ENCODE measurements at places on chromosomes 16 and 17. TPM values are rescaled to one million over a fixed set of nuclear protein-coding genes. Genes with fewer than 3 reads are reported as not detected.

Gene OTOA
- not detected for total RNA-seq

Gene TGFB1I1
- total RNA-seq = 115 TPM

DNA sequence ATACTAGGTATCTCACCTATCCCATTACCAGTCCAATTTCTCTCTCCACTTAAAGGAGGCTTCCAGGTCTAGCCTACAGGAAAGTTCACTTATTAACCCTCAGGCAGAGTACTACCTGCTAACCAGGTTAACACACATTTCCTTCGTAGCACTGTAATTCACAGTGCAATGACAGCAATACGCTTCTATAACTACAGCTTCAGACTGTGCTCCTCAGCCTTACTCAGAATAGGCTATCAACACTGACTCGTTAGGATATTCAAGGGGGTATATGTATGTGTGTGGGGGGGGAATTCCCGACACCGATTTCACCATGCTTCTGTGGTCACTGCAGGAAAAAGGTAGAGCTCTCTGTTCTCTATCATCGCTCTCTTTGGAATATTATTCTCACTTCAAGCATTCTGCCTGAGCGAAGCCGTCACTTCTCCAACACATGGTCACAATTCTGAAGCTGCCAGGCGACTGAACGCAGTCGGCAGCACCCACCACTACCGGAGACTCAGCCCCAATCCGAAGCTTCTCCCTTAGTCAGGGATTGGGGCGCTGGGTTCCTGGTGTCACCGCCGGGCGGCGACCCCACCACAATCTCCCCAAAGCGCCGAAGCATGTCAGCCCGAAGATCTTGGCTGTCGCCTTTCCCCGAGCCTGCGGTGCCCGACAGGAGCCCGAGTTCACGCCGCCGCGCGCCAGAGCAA is 618 bp downstream of the GGA3 start:
- DNase-seq = no peak

DNA sequence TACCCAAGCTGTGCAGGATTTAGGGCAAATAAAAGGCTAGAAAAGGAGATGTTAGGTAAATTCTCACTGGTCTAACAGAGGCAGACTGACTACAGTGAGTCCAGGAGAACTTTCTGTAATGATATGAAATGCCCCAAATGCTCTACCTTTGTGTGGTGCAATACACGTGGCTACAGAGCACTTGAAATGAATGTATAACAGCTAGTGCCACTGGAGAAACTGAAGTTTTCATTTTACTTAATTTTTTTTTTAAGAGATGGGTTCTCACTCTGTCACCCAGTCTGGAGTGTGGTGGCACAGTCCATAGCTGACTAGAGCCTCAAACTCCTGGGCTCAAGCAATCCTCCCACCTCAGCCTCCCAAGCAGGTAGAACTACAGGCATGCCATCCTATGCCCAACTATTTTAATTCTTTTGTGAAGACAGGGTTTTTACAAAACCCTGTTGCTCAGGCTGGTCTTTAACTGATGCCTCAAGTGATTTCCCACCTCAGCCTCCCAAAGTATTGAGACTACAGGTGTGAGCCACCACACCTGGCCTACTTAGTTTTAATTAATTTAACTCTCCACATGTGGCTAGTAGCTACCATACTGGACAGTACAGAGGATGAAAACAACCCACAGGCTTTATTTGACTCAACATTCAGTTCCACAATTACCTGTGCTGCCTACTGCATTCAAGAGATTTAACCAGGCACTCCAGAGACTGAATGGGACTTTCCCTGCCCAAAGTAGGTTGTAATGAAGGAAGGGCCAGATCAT is 84.8 kb upstream of the PLEKHM1 start:
- no peak for DNase-seq

Gene PRR11
- 86.3 TPM for total RNA-seq

GRCh38 chr17:58947411-58947810 is 159.3 kb downstream of the TRIM37 start:
- no peak for DNase-seq

DNA sequence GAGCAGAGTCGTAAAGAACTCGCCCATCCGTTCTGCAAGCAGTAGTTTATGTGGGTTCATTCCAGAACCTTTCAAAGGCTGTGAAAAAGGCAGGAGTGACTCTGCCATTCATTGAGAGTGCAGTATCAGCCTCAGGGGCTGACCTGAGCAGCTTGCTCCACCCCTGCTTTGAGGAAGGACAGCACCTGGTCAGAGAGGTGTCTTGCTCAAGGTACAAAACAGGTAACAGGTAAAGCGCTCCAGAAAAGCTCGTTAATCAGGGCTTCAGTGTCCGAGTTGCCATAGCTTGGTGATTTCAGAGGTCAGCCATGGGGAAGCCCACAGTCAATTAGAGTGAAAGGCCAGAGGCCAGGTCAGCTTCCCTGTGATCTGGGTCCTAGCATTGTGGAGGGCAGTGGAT is 251.1 kb downstream of the ABCC12 start:
- DNase-seq = no peak

GRCh38 chr16:50534091-50534490 is 14.1 kb upstream of the NKD1 start:
- no peak for DNase-seq

Gene NOD2
- total RNA-seq = 0.58 TPM

GRCh38 chr16:76035689-76036088 is 241.5 kb upstream of the CNTNAP4 start:
- DNase-seq = no peak

- DNase-seq = no peak
Measured at GRCh38 chr17:77189148-77189547, 48.4 kb downstream of the SEC14L1 start.

Gene C1QL1
- 0.35 TPM for total RNA-seq

- DNase-seq = no peak
Measured at GRCh38 chr16:85527767-85528297, 85.3 kb upstream of the GSE1 start.

DNA sequence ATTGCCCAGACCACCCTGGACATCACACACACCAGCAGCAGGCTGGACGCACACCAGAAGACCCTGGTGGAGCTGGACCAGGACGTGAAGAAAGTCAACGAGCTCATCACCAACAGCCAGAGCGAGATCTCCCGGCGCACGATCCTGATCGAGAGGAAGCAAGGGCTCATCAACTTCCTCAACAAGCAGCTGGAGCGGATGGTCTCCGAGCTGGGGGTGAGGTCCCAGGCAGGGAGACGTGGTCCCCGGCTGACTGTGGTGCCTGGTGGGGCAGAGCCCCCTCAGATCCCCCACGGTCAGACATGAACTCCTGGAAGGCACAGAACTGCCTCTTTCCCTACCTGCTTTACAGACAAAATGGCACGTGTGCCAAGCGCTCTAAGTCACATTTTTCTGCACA is 16.6 kb upstream of the GAA start:
- DNase-seq = no peak

- DNase-seq = no peak
Measured at GRCh38 chr16:73126525-73126853, 78.6 kb upstream of the ZFHX3 start.

DNA sequence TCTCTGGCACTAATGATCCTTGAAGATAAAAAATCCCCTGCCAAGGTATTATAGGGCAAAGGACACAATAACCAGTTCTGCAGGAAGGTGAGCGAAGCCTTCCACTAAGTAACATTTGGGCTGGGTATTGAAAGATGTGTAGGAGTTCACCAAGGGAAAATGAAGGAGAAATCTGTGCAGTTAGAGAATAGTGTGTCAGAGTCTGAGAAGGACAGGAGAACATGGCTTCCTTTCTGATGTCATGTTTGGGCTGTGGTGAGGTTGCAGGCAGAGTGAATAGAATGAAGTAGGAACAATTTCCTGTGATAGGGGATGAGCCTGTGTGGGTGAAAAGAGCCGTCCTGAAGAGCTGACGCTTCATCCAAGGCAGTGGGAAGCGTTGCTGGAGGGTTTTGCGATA is 24.1 kb upstream of the CIITA start:
- no peak for DNase-seq

GRCh38 chr16:19907161-19907992 is 22.7 kb upstream of the GPRC5B start:
- peak; percentile 73 for DNase-seq

DNA sequence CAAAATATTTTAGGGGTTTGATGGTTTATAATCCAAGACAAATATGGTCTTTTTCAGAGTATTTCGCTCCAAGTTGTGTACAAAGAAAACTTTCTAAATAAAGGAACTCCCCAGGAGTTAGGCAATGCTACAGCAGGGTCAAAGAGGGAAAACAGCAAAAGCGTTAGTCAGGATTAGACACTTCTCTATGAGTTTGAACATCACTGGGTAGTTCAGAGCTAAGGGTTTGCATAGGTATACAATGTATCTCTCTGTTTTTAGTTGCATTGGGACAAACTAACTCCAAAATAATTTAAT is 34.8 kb downstream of the FAM20A start:
- no peak for DNase-seq

- no peak for DNase-seq
Measured at GRCh38 chr17:60514053-60514452, 12.0 kb downstream of the APPBP2 start.

GRCh38 chr16:85601730-85602401 is 11.3 kb upstream of the GSE1 start:
- DNase-seq = no peak

Gene TBC1D26
- total RNA-seq = not detected

Gene PARD6A
- 1.3 TPM for total RNA-seq

Gene LITAFD
- not detected for total RNA-seq

- DNase-seq = no peak
Measured at GRCh38 chr17:55710410-55710809, 12.3 kb downstream of the TMEM100 start.

Gene GPR142
- total RNA-seq = not detected

- DNase-seq = peak; percentile 19
Measured at GRCh38 chr17:75047398-75048098, 523 bp downstream of the KCTD2 start.

DNA sequence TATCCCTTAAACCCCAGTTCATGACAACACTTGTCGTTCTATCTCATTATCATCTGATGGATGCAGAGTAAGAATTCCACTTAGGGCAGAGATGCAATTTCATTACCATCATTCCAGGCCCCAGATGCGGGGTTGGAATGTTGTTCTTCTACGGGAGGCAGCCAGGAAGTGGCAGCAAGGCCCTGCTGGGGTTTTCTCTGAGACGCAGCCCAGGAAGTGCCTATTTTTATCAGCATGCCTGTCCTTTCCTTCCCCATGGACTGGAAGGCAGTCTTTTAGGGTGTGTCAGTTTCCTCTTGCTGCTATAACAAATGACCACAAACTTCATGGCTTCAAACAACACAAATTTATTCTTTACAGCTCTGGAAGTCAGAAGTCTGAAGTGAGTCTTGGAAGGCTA is 246.6 kb upstream of the DYNLRB2 start:
- no peak for DNase-seq

Gene KRTAP3-2
- not detected for total RNA-seq

DNA sequence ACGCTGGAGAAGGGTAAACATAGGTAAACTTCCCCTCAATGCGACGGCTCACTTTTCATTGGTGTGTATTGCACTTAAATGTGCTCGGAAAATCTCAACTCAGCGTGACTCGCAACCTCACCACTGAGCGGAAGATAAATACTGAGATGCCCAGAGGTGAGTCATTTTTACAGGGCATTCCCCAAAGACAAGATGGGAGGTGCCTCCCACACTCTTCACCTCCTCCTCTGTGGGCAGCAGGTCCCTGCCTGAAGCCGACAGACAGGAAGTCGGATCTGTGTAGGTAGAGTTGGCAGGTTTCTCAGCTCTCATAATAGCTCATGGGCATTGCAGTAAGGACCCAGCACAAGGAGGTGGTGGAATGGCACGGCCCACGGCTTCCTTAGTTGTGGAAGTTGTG is 274.6 kb upstream of the HSBP1 start:
- no peak for DNase-seq

DNA sequence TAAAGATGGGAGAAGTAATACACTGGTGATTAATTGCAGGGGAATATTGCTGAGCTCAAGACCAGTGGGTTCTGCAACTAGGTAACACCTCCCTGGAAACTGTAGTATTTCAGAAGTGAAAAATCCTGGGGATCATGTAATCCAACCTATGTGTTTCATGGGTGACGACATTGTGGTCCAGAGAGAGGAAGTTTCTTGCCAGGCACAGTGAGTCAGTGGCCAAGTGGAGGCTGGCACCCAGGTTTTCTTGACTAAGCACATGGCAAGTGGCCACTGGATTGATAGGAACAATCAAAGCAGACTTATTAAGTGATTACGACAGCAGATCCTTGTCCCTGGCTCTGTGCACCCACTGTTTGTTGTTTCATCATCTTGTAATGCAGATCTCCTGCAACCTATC is 14.6 kb upstream of the CIITA start:
- DNase-seq = no peak

Gene CA7
- total RNA-seq = not detected

Gene CA10
- total RNA-seq = not detected
